ENCODE measurements at places on chromosomes 12 and 14.

GRCh38 chr14:51880835-51881580 is 20.6 kb downstream of the GNG2 start:
- no peak for DNase-seq

DNA sequence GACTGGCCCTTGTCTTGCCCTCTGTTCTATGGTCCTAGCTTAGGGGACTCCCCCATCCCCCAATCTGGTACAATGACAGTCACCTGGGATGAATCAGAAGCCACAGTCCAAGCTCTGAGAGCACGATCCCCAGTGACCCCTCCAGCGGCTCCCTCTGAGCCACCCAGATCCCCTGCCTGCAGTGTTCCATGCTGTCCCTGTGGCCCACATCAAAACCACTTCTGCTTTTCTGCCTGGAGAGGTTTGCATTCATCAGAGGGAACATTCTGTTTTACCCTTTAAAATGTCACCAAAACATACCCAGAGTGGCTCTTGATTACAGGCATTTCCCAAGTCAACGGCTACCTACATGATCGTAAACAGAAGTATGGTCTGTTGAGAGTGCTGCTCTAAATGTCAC is 47.5 kb downstream of the NOS1 start:
- DNase-seq, result no peak

- no peak for DNase-seq
Measured at GRCh38 chr12:26299751-26300150, 104.4 kb downstream of the SSPN start.

GRCh38 chr12:96219700-96220206 is 25.6 kb downstream of the ELK3 start:
- DNase-seq, result no peak

GRCh38 chr12:88063375-88063774 is 34.2 kb upstream of the C12orf50 start:
- DNase-seq, result no peak

DNA sequence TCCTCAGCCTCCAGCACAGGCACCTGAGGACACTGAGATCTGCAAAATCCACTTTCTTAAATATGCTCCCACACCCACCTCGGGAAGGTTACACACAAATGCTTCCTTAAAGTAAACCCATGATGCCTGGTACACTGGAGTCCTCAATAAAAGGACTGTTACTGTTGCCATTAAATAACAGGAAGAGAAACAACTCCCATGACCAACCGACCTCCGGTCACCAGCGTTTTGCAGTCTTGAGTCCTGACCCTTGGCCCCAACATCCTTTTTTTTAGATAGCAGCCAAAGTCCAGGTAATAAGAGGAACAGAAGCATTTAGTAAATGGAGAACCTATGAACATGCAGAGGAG is 42.4 kb downstream of the ITPK1 start:
- no peak for DNase-seq

- peak; percentile 33 for DNase-seq
Measured at GRCh38 chr12:110501399-110501751, 536 bp downstream of the VPS29 start.

DNA sequence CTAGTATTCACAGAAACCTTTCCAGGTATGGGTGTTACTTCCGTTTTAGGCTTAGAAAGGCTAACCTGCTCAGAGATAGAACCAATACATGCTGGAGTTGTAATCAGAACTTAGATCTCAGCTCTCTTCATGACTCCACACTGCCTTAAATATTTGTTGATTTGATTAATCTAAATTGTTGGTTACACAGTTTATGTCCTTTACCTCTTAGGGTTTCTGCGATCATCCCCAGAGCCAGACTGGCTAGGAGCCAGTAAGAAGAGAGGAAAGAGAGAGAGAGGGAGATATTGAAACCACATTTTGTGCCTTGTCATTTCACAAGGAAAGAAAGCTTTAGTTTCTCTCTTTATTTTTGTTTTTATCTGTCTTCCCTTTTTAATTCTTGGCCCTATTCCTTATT is 16.8 kb upstream of the MGP start:
- DNase-seq, result no peak

- peak; percentile 70 for DNase-seq
Measured at GRCh38 chr14:68627868-68628604, 164.8 kb downstream of the ZFP36L1 start.

GRCh38 chr14:86823581-86823980 is 1169.4 kb downstream of the GALC start:
- DNase-seq, result no peak

GRCh38 chr14:37597914-37598746 is 2.7 kb downstream of the TTC6 start:
- no peak for DNase-seq

DNA sequence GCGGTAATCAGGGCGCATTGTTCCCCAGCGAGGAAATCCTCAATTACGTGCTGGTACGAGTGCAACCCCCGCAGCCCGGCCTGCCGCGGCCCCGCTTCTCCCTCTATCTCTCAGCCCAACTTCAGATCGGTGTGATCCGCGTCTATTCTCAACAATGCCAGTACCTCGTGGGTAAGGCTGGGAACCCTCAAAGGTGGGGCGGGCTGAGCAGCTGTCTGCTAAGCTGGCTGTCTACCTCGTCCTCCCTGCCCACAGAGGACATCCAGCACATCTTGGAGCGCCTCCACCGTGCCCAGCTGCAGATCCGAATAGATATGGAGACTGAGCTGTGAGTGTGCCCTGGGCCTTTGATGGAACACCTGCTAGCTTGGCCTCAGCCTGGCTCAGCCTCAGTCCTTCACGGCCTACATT is 996 bp downstream of the REC8 start:
- no peak for DNase-seq

DNA sequence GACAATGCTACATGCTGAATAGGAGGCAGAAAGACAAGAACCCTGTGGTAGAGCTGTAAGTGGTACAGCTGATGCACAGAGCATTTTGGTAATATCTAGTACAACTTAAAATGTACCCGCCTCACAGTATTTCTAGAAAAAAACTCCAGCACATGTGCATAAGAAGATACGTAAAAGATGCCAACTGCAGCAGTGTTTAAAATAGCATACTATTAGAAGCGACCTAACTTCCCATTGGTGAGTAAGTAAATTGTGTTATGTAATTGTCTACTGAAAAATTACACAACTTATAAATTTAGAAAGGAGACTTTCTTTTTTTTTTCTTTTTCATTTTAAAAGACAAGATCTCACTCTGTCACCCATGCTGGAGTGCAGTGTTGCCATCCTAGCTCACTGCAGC is 114.3 kb upstream of the CAND1 start:
- DNase-seq, result no peak

- peak; percentile 66 for DNase-seq
Measured at GRCh38 chr12:67025543-67026114, 243.5 kb upstream of the CAND1 start.

DNA sequence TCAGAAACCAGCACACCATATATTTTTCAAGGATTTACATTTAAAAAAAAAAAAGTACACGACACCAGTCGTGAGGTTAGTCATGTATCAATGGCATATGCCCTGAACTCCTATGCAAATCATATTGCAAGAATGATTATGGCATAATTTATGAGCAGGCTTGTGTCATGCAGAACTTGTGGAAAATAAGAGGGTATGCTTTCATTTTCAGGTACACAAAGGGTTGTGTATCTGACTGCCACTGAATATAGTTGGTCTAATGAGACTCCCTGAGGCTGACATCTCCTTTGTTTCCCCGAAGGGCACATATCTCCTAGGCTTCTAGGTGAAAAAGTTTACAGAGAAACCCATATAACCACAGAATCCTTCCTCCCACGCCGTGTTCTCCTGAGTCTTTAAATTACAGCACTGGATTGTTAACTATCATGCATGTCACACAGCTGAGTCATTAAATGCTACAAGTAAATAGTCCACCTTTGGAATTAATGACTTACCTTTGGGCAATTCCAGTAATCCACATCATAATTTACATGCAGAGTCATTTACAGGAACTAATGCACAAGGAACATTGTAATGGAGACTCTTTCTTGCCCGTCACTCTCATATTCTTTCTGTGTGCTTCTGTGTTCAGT is 356.7 kb upstream of the DIO2 start:
- DNase-seq, result no peak

DNA sequence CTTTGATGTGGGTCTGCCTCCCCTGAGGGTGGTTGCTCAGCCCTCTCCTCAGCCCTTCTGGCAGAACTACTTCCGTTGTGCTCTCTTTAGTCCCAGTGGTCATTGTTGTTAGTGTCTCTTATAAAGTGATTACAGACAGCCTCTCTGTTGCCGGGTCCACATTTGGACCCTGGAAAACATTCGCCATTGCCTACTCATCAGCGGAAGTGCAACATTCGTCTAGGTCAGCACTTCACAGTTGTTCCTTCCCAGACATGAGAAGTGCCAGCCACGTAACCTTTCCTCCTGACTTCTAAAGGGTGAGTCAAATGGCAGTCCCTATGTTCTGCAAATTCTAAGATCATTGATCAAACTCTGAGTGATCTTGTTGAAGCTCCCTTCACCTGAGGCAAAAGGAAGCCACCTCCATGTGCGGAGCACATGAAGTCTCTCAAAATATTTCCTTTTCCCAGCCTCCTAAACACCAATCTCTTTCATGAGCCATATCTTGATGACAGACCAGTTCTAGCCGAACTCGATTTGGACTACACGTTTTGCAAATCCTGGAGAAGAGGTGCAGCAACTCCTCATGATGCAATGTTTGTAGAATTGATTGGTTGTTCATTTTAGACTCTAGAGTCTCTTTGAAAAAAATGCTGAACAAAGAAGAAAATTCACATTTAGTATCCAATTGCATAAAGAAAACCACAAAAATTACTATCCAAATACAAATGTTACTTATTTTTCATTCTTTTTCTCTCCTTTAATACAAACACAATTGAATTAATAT is 163.8 kb downstream of the RPL10L start:
- DNase-seq, result no peak

DNA sequence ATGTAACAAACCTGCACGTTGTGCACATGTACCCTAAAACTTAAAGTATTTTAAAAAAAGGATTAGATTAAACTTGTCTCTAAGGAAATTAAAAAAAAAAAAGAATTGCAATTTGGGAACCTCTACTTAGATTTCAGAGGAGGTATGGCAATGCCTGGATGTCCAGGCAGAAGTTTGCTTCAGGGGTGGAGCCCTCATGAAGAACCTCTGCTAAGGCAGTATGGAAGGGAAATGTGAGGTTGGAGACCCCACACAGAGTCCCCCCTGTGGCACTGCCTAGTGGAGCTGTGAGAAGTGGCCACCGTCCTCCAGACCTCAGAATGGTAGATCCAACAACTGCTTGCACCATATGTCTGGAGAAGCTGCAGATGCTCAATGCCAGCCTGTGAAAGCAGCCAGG is 279.6 kb upstream of the CCDC196 start:
- no peak for DNase-seq

- no peak for DNase-seq
Measured at GRCh38 chr14:90302529-90303303, 29.0 kb downstream of the NRDE2 start.

DNA sequence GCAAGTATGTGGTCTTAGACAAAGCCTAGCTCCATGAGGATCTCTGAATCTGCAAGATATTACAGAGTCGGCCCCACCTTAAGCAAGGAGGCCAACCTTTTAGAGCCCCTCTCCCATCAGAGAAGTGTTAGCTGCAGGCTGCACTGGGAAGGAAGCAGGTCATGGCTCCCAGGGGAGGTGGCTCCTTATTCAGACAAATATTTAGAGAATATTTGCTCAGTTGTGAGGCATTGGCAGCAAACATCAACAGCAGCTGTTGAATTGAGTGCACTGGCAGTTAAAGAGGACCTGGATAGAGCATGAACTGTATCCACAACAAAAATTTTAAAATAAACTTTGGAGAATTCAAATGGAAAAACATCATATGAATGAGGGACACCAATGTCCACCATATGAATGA is 44.7 kb downstream of the FSCB start:
- DNase-seq, result no peak

DNA sequence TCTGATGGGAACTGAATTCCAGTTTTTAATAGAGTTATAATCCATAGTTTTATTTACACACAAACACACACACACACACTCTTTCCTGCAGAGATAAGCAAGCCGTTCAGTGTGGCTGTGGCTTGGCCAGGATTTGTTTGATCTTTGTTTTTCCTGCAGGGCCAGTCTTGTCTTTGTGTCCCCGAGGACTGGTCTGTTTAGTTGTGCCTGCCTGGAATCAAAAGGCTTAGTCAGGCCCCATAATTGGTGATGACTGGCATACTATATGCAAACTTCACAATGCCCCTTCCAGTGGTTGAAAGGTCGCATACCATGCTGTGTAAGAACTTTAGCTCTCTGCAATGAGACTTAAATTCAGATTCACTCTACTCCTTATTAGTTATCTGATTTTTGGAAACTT is 26.0 kb downstream of the WBP11 start:
- DNase-seq, result no peak

DNA sequence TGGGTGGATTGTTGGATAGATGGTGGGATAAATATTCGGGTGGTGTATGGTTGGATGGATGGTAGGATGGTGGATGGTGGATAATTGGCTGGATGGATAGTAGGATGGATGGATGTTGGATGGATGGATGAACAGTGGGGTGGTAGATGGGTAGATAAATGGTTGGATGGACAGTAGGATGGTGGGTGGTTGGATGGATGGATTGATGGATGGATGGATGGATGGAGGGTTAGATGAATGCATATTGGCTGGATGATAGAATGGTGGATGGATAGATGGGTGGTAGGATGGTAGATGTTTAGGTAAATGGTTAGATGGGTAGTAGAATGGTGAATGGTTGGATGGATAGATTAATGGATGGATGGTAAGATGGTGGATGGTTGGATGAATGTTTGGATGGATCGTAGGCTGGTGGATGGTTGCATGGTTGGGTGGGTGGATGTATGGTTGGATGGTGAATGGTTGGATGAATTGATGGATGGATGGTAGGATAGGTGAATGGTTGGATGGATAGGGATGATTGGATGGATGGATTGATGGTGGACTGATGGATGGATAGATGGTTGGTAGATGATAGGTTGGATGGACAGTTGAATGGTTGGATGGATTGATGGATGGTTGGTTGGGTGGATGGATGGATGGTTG is 23.6 kb downstream of the ZBTB42 start:
- DNase-seq, result no peak

DNA sequence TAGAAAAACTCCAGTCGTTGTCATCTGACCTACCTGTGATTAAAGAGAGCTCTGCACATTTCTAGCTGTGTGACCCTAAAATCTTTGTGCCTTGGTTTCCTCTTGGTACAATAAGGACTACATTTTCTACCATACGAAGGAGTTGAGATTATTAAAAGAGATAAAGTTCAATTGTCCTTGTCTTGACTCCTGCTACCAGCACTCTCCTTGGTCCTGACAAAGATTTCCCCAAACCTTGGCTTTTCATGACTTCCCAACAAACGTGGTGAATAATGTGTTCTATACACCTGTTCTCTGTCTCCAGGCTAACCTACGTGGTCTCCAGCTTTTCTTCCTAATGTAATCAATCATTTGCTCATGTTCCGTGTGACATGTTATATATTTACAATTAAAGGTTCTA is 223.5 kb downstream of the MSRB3 start:
- DNase-seq, result no peak

- no peak for DNase-seq
Measured at GRCh38 chr14:100826391-100827100, 628 bp downstream of the MEG3 start.

- DNase-seq, result no peak
Measured at GRCh38 chr12:110012137-110012536, 12.9 kb downstream of the ANKRD13A start.

All from neural crest cell (in vitro differentiated cells).